ENCODE measurements at places on chromosomes 6 and 20.

DNA sequence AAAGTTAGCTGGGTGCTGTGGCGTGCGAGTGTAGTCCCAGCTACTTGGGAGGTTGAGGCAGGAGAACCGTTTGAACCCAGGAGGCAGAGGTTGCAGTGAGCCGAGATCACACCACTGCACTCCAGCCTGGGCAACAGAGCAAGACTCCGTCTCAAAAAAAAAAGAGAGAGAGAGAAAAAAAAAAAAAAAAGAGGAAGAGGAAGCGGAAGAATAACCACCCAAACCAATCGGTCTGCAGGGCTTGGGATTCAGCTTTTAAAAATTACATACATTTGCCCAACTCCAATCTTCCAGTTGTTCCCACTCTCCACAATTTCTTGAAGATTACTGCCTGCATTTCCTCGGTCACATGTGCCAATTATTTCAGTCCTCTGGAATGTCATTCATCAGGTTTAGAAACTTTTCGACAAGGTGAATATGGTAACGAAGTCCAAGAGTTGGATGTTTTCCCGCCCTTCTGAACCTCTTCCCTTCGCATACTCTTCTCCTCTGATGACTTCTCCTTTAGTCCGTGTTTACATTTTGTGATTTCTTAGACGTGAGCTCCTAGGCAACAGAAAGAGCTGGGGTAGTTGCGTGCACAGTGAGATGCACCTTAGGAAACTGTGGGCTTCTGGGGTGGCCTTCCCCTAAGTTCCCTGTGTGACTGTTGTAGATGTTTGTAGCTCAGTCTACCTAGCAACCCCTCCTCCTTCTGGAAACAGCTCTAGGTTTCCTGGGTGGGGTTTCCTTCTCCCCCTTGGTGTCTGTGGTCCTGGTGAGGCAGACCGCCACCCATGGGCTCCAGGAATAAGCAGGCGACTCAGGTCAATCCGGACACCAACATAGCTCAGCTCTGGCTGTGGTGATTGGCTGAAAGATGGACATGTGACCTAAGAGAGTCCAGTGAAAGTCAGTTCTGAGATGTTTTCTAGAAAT is 63.0 kb upstream of the NCOA3 start:
- no peak for DNase-seq

DNA sequence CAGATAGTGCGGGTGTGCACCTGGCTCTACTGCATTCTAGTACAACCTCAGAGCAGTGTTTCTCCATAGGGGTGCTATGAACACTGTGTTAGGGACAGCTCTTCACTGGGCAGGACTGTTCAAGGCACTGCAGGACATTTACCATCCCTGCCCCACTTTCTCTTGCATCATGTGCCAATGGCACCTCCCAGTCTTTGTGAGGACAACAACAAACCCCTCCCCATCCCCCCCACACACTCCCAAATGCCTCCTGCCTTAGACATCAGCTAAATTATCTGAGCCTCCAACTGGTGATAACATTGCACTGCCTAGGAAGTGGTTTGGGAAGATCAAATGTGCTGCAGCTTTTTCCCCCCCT is 98.9 kb downstream of the FYN start:
- DNase-seq: no peak

GRCh38 chr6:169803816-169804340 is 52.5 kb downstream of the ERMARD start:
- DNase-seq: no peak

DNA sequence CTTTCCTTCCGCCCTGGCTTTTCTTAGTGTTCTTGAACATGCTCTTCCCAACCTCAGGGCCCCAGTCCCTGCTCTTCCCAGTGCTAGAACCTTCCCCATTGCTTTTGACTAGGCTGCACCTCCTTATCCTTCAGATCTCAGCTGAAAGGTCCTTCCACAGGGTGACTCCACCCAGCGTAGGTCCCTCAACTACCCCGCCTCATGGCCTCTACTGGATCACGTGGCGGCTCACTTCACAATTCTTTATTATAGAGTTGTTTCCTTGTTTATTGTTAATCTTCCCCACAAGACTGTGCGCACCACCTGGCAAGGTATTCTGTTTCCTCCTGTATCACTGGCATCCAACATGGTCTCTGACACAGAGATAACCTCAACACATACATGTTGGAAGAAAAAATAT is 31.2 kb downstream of the TTLL9 start:
- DNase-seq: no peak

DNA sequence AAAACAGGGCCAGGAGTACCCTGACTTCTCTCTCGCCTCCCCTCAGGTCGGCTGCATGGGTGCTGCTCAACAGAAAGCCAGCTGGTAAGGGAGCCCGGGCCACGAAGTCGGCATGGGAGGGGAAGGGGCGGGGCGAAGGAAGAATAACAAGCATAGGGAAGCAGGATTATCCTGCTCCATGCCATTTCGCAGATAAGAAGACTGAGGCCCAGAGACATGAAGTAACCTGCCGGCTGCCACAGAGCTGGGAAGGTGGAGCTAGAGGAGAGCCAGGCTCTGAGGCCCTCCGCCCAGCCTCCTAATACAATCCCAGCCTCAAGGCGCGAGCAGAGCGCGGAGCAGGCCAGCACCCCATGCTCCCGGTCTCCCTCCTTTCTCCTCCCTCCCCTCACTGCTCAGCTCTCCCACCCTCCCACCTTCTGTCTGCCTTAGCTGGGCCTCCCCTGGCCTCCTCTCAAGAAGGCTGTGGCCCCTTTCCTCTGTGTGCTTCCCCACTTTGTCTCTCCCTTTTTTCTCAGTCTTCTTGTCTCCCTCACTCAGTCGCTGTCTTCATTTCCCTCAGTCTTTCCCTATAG is 13.2 kb upstream of the HMGA1 start:
- DNase-seq: no peak

- no peak for DNase-seq
These were observed 77.9 kb downstream of the TNFAIP3 start for GRCh38 chr6:137944793-137945498.

DNA sequence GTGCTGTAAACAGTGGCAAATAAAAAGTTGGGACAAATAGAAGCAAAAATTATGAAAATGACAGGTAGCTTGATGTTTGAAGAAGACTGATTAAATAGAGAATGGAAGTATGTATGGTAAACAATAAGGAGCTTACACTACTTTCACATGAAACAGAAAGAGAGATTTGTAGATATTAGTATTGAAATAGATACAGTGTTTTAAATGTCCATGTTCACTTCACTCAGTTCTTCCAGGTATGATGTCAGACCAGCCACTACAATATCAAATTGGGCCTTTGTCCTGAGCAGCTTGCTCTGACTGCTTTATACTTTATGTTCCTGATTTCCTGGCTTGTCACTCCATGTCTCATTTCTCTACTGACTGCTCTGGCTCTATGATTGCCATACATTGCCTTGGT is 107.5 kb downstream of the CENPW start:
- DNase-seq: no peak

GRCh38 chr6:30169658-30170614 is 6.6 kb downstream of the TRIM15 start:
- peak; percentile 23 for DNase-seq

GRCh38 chr20:63061051-63061770 is 54.4 kb upstream of the BHLHE23 start:
- no peak for DNase-seq

All from amniotic stem cell (primary cell).